ENCODE measurements at places on chromosomes 7 and 10.

DNA sequence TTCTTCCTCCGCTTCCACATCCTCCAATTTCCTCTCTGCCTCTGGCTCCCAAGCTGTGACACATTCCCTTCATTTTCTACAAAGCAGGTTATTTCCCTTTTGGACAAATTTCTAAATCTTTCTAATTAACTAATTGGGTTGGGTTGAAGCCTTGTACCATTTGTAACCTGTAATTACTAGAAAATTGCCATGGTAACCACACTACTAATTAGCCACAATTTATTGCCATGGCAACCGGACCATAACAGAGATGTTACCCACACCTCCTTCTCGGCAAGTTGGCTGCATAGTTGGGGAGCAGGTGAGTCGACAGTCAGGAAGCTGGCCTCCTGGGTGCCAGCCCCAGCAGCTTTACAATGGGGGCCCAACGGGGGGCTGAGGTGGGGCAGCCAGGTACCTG, 61.6 kb downstream of the GOLGA7B start:
- no peak for DNase-seq

DNA sequence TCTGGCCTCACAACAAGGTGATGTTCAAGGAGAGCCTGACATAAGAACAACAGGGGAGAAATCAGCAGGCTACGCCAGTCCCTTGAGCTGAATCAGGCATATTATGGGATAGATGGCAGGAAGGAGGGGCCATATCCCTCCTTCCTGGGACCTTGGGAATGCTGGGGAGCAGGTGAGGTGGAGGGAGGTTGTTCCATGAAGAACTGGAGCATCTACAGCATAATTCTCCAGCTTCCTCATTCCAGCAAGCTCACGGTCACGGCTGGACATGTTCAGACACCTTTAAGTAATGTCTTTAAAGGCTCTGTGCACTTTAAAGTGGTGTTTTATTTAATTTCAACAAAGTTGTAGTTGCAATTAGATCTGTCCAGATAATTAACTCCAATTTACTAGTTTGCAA, 780.5 kb downstream of the TYW1 start:
- DNase-seq, result no peak

GRCh38 chr7:96831446-96831845, 121.8 kb upstream of the SEM1 start:
- DNase-seq, result no peak

DNA sequence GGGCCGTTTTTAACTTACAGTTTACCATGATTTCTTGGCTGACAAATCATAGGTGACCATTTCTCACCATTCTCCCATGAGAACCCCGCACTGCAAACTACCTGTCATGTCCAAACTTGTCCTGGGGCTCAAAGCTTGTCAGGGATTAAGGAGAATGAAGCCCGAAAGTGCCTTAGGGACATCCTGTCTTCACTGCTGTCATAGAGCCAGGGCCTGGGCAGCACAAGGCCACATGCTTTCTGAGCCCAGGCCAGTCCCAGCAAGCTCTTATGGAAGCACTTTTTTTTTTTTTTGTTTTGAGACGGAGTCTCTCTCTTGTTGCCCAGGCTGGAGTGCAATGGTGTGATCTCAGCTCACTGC, 33.9 kb downstream of the CCM2 start:
- no peak for DNase-seq

DNA sequence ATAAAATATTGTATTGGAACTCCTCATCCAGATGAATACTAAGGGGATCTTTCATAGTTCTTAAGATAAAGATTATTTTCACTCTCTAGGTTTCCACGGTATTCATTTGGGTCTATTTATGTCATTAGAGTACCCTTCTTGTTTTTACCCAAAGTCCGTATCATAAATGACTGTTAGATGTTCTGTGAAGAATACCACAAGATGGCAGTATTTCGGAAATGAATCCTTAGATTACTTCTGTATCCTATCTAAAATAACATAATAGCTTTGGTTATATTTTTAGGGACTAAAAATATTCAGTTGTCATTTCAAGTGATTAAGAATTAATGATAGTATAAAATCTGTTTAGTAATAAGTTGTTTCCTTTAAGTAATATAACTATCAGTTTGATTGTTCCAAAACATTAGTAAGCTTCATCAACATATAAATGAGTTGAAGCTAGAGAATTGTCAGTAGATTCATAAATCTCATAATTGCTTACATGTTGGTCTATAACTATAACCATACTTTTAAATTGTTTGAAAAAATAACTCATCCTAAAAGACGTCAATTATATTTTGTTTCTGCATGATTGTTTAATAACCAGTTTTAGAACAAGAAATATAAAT, 337.5 kb upstream of the KCND2 start:
- DNase-seq, result no peak

DNA sequence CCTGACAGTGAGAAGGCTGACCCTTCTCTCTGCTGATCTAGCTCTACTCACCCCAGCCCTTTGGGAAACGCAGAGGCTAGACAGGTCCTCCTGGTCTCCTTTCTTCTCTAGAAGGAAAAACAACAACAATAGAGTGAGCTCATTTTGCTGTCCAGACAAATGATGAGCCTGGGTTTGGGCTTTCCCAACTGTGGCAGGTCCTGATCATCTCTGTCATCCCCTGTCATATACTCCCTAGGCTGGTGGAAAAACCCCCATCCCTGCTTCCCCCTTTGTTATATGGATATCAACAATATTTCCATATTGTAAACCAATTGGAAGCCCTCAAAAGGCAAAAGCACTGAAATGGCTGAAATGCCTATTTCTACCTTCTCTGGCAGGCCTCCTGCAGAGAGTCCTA, 9.2 kb upstream of the DDIT4 start:
- no peak for DNase-seq

DNA sequence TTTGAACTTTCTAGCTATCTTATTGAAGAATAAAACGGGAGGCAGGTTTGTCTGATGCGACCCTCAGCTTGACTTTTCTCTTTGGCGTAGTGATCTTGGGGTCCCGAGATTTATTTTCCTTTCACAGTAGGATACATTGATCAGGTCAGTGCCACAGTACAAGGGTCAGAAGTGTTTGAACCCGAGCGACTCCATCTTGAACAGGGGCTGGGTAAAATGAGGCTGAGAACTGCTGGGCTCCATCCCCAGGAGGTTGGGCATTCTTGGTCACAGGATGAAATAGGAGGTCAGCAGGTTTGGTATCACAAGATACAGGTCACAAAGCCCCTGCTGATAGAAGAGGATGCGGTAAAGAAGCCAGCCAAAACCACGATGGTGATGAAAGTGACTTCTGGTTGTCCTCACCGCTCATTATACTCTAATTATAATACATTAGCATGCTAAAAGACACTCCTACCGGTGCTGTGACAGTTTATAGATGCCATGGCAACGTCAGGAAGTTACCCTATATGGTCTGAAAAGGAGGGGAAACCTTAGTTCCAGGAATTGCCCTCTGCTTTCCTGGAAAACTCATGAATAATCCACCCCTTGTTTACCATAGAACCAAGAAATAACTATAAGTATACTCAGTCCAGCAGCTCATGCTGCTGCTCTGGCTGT, 3.0 kb upstream of the TECPR1 start:
- DNase-seq, result no peak

DNA sequence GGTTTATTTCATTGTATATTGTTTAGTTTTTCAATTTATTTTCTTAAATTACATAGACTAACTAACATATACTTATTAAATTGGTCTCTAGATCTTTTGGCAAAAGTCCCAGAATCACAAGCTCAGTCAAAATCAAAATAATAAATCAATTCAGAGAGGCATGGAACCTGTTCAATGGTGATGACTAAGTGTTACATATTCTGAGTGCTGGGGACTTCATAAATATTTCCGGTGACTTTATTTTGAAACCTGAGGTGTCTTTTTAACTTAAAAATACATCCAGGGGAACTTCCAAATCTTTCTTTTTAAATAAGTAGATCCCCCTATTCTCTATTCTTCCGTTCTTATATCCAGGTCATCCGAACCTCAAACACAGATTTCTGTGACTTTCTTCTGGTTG, 89.6 kb upstream of the ZNF804B start:
- DNase-seq, result no peak

- no peak for DNase-seq
Observed at GRCh38 chr10:70333268-70333667, 49.2 kb downstream of the LRRC20 start.

DNA sequence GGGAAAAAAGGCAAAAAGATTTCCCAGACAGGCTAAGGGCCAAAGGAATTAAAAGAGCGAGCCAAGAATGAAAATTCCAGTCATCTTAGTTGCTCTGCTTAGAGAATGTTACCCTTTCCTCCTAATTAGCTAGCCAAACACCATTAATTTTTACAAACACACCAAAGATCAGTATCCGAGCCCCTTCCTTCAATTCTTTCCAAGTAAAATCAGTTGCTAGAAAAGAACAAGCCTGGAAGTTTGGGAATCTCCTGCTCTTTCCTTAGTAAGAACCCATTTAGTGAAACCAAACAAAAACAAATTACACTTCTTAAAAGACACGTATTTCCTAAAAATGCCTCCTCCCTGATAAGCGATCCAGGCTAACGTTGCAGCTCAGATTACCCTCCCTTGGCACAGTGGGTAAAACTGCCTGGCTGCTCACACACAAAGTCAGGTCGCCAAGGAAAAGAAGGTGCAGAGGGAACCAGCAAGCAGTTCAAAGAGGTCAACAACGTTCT, 57.1 kb upstream of the ABLIM1 start:
- DNase-seq, result no peak

DNA sequence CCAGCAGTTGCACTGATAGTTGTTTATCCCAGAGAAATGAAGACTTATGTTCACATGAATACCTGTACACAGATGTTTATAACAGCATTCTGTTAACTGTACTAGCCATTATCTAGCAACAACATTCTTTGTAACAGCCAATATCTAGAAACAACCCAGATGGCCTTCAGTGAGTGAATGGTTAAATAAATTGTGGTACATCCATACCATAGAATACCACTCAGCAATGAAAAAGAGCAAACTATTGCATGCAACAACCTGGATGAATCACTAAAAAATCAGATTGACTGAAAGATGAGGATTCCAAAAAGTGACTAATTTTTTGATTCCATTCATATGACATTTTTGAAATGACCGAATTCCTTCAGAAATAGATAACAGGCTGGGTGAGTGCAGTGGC, 360.3 kb downstream of the MALRD1 start:
- DNase-seq, result no peak

- no peak for DNase-seq
Observed at GRCh38 chr10:79377557-79378382, 30.5 kb downstream of the PPIF start.

DNA sequence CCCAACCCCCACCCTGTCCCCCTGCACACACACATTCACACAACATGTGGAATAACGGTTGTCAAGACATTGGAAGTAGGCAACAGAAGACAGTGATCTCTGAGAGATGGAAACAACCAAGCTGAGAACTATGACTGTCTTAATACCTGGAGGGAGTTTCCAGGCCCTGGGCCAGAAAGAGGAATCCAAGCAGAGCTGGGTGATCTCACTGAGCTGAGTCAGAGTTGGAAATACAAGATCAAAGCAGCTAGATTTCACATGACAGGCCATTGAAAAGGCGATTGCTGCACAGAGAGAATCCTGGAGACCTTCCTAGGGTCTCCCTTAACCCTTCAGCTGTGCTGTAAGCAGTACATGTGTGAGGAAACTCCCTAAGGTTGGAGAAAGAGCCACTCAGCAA, 165.8 kb upstream of the PRSS1 start:
- no peak for DNase-seq

DNA sequence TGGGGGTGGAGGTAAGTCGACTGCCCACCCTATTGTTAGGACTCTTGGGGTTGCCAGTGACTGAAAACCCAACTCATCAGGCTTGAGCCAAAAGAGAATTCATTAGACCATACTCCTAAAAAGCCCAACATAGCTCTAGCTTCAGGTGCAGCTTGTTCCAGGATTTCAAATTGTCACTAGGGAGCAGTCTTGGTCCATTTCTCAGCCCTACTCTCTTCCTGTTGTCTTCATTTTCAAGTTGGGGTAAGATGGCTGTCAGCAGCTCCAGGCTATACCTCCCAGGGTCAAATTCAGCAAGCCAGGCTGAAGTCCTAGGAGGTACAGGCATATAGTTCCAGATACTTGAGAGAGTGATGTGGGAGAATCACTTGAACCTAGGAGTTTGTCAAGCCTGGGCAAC, 14.9 kb upstream of the COL13A1 start:
- DNase-seq, result no peak

DNA sequence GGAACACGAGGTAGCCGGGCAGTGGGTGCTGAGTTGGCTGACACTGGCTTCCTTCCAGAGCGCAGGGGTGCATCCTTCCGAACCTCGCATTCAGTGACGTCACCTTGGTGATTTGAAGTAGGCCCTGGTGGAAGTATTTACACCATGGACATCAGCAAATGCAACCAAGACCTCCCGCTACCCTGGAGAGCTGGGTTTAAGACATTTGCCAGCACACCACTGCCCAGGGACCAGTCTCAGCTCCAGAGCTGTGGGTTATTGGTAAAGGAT, 106.4 kb upstream of the GPR26 start:
- DNase-seq, result no peak
